ENCODE measurements at places on chromosomes 5 and 9.

DNA sequence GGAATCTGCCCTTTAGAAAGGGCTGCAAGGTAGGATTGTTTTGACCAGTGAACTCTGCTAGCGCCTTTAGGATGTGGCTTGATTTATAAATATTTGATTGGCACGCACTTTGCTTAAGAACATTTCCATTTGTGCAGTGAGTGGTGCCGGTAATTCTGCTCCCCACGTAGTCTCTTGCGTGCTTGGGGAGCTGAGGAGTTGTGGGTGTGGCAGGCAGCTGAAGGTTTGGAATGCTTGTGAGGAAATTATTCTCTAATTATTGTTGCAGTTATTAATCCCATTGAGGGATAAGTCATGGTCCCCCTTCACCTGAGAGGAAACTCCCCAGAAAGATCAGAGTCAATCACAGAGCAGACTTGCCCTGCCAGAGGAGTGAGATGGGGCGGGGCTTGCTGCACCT is 76.7 kb downstream of the FGF1 start:
- DNase-seq, result no peak

DNA sequence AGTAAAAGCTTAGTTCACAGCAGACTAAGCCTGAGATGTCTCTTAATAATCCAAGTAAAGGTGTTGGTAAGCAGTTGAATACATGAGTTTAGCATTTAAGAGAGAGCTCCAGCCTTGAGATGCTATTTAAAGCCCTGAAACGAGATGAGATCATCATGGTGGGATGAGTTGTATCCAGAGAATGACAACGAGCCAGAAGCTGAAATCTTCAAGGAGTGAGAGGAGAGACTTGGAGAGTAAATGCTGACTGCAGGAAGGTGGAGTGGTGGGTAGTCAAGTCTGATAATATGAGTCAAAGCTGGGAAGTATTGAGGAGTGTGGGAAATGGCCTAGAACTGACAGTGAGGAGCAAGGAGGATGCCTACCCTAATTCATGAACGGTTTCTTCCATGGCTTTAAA is 53.7 kb downstream of the PLAC8L1 start:
- DNase-seq, result no peak

- no peak for DNase-seq
These were observed 14.5 kb downstream of the EDIL3 start for GRCh38 chr5:84370176-84370575.

DNA sequence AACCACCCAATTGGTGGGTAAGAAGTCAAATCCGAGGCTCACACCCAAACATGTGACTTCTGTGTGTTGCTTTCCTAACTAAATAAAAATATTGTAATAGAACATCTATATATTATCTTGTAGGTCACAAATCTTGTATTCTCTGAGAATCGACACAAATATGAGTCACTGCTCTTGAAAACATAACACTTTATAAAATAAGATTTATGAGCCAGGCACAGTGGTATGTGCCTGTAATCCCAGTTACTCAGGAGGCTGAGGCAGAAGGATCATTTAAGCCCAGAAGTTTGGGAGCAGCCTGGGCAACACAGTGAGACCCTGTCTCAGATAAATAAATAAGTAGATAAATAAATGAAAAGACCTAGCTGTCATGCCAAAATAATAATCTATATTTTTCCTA is 624.1 kb downstream of the ANXA1 start:
- no peak for DNase-seq

DNA sequence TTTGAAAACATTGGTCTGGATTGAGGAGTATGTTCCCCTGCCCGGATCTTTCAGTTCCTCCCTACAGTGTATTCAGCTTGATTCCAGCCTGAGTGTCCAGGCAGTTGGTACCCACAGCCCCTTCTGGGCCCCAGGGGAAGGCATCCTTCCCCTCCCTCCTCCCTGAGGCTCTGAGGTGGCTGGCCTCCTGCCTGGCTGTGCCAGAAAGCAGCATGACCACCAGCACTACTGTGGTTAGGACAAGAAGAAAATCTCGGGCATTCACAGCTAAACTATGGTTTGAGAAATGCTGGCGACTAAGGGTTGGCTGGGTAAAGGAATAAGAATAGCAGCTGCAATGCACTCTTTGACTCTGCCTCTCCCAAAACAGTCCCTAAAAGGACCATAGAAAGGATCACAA is 84.6 kb upstream of the LIFR start:
- DNase-seq, result no peak

- no peak for DNase-seq
These were observed 9.4 kb upstream of the C5orf15 start for GRCh38 chr5:133977858-133978257.

- no peak for DNase-seq
These were observed 50.5 kb downstream of the CTNND2 start for GRCh38 chr5:11853796-11854195.

- DNase-seq, result no peak
These were observed 22.6 kb upstream of the BRINP1 start for GRCh38 chr9:119391878-119392277.

DNA sequence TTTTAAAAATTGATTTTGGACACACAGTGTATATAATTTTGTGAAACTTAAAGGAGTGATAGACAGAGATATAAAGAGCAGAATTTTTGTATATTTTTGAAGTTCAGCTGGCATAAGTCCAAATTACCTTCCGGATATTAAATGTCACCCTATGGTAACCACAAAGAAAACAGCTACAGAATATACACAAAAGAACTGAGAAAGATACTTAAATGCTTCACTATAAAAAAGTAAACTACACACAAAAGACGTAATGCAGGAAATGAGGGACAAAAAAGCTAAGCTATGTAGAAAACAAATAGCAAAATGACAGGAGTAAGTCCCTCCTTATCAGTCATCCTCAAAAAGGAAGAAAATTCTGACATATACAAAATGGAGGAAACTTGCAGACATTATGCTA is 29.4 kb downstream of the HACD4 start:
- no peak for DNase-seq

DNA sequence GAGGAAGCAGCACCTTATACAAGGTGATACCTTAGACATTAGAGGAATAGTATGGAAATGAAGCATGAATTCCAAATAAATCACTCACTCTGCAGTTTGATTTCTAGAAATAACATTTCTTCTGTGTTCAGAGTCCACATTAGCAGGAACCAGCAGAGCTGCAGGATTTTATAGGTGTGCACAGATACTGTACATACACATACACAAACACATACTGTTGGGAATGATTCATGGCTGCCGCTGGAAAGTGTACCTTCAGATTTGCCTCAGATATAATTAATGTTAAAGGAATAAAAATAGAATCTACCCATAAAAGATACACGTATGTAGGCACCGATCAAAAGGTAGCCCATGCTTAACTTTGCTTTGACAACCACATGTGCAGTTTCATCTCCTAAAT is 578.1 kb downstream of the CSNK1G3 start:
- no peak for DNase-seq

GRCh38 chr5:180558232-180558631 is 33.1 kb downstream of the SCGB3A1 start:
- no peak for DNase-seq

DNA sequence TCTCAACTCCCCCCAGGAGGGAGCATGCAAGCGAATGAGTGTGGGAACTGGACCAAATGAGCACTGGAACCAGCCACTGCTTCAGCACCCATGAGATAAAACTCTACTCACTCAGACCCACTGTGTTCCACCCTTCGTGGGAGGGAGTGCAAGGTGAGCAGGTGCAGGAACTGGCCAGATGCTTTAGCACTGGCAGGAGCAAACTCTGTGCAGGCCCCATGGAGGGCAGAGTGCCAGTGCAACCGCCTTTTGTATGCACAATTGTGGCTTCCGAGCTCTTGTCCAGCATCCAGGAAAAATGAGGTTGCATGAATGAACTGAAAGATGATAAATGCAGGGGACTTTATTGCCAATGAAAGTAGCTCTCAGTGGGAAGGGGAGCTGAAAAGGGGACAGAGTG is 67.4 kb upstream of the CCDC112 start:
- DNase-seq, result no peak
